ENCODE measurements at places on chromosomes 13 and 19. TPM values are rescaled to one million over a fixed set of nuclear protein-coding genes. Genes with fewer than 3 reads are reported as not detected.

Gene IZUMO4
- total RNA-seq, result 0.90 TPM

Gene RXFP2
- total RNA-seq, result not detected

Gene CEACAM6
- not detected for total RNA-seq

Gene PPP6R1
- 30.9 TPM for total RNA-seq

Gene BRSK1
- 11.3 TPM for total RNA-seq

Gene CBY2
- total RNA-seq, result not detected

Gene GJB2
- total RNA-seq, result 0.82 TPM

Measured in smooth muscle cell of the coronary artery (primary cell).